ENCODE measurements at places on chromosomes 2 and 18. TPM values are rescaled to one million over a fixed set of nuclear protein-coding genes. Genes with fewer than 3 reads are reported as not detected.

DNA sequence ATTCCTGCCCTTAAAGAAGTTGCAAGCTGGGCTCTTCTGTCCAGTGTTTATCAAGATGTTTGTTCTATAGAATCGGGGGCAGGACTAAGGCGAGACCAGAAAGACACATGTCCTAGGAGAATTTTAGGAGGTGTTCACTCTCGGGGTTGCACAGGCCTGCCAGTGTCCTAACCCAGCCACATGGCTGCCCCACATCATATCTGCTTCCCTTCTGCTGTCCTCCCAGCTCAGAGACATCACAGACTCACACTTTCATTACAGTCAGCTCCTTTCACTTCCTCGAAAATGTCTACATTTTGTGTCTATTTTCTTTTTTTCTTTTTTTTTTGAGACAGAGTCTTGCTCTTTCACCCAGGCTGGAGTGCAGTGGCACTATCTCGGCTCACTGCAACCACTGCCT, 10.7 kb upstream of the MRO start:
- H3K36me3 ChIP-seq: no peaks in the 10 kb centered on the region
- H3K27me3 ChIP-seq: no peaks in the 10 kb centered on the region
- H3K4me3 ChIP-seq: no peak overlapping the region
- H3K27ac ChIP-seq: no peak overlapping the region

- no peaks in the 10 kb centered on the region for H3K4me1 ChIP-seq
- H3K27me3 ChIP-seq: no peaks in the 10 kb centered on the region
- H3K4me3 ChIP-seq: no peak overlapping the region
- no peak for DNase-seq
- H3K27ac ChIP-seq: no peak overlapping the region
- no peaks in the 10 kb centered on the region for H3K36me3 ChIP-seq
Measured at GRCh38 chr2:66364495-66365333, 70.2 kb upstream of the MEIS1 start.

The LRATD1 gene
- total RNA-seq: 8.9 TPM

DNA sequence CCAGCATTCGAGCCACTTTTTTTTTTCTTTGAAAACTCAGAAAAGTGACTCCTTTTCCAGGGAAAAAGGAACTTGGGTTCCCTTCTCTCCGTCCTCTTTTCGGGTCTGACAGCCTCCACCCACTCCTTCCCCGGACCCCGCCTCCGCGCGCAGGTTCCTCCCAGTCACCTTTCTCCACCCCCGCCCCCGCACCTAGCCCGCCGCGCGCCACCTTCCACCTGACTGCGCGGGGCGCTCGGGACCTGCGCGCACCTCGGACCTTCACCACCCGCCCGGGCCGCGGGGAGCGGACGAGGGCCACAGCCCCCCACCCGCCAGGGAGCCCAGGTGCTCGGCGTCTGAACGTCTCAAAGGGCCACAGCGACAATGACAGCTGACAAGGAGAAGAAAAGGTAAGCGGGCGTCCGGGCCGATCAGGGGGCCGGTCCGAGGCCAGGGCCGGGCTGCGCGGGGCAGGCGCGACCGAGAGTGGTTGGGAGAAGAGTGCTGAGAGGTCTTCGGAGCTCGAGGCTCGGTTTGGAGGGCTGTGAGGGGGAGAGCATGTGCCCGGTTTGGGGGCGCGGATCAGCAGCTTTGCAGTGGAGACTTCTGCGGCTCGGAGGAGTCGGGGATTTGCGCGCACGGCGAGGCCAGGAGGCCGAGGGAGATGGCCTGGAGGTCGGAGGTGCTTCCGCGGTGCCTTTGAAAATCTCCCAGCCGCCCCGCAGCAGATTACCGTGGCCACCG, 502 bp downstream of the EPAS1 start:
- no peaks in the 10 kb centered on the region for H3K27me3 ChIP-seq
- H3K27ac ChIP-seq: peak overlapping the region; percentile 95
- H3K36me3 ChIP-seq: peaks cover 15% of the 10 kb centered on the region
- peaks cover 9% of the 10 kb centered on the region for H3K4me1 ChIP-seq
- H3K4me3 ChIP-seq: peak overlapping the region; percentile 80
- peak; percentile 91 for DNase-seq

DNA sequence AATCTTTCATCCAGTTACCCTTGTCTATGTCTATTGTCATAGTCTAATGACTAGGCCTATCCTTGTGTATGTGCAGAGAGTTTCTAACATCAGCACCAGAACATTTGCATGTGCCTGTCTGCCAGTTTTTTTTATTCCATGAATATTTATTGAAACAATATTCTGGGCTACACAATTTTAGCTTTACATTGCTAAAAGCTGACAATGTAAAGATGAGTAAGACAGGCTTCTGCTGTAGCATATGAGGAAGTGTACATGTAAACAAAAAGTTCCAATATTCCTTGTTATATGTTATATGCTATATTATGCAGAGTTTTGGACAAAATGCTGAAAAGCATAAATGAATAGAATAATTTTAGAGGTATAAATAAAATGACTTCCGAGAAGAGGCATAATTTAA, 357.7 kb downstream of the NYAP2 start:
- H3K4me3 ChIP-seq: no peak overlapping the region
- no peak overlapping the region for H3K27ac ChIP-seq
- no peaks in the 10 kb centered on the region for H3K36me3 ChIP-seq
- no peak for DNase-seq

The SLC19A3 gene
- 12.6 TPM for total RNA-seq

The KIAA2012 gene
- total RNA-seq: 0.74 TPM

- no peak for DNase-seq
- no peaks in the 10 kb centered on the region for H3K27me3 ChIP-seq
- no peaks in the 10 kb centered on the region for H3K36me3 ChIP-seq
- H3K27ac ChIP-seq: peak overlapping the region; percentile 55
- H3K4me3 ChIP-seq: no peak overlapping the region
Measured at GRCh38 chr18:48167897-48168253, 237.4 kb upstream of the SMAD2 start.

GRCh38 chr2:203018181-203018580, 3.5 kb downstream of the NBEAL1 start:
- H3K4me1 ChIP-seq: peaks cover 28% of the 10 kb centered on the region
- H3K27me3 ChIP-seq: no peaks in the 10 kb centered on the region
- peak overlapping the region; percentile 86 for H3K4me3 ChIP-seq
- no peak for DNase-seq
- H3K27ac ChIP-seq: peak overlapping the region; percentile 39

DNA sequence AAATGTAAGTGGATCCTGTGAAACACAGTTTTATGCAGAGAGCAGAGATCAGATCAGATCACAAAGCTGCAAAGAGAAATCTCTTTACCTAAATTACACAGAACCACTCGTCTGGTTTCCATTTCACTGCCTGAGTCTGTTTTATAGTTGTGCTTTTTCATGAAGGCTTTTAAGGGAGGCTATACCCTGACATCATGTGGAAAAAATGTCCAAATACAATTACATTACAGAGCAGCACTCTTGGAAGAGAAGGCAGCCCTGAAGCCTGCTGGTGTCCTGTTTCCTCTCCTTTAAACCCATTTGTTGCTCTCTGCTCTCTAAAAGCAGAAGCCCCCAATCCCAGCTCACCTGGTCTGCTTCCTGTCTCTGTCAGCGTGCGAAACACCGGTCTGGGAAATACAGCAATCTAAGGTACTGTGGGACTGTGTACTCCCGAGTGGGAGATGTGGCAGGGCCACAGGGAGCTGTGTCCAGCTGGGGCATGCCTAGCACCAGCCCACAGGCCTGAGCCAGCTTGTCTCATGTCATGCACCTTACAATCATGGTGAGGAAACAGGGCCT, 24.8 kb upstream of the ZFP36L2 start:
- H3K4me1 ChIP-seq: peaks cover 6% of the 10 kb centered on the region
- H3K36me3 ChIP-seq: peaks cover 7% of the 10 kb centered on the region
- no peaks in the 10 kb centered on the region for H3K27me3 ChIP-seq
- DNase-seq: no peak

GRCh38 chr2:162126111-162126519, 25.9 kb downstream of the GCG start:
- H3K4me1 ChIP-seq: no peaks in the 10 kb centered on the region
- H3K4me3 ChIP-seq: no peak overlapping the region
- no peaks in the 10 kb centered on the region for H3K36me3 ChIP-seq
- DNase-seq: no peak
